ENCODE measurements at places on chromosomes 4 and X.

DNA sequence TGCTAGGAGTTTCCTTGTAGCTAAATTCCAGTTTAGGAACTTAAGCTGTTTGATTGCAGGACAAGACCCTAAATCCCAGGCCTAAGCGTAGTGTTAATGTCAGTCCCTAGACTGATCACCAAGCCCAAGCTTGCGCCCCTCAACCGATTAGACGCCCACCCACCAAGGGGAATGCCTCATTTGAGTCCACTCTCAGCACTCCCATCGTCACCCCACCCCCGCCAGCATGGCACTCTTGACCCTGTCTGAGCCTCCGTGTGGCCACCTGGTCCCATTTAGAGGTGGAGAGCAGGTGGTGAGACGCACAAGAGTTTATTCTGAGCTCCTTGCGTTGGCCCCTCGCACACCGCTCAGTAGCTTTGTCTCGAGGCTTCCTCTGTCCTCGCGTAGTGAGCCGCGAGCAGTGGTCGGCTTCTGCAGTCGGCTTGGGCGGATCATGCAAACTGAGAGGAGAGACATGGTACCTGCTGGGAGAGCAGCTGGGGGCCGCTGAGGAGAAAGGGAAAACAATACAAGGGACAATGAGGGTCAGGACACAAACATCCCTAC lies 48.5 kb upstream of the ZNF157 start:
- no peaks in the 10 kb centered on the region for H3K36me3 ChIP-seq
- H3K4me1 ChIP-seq: no peaks in the 10 kb centered on the region
- DNase-seq: no peak
- H3K27ac ChIP-seq: no peak overlapping the region
- H3K4me3 ChIP-seq: no peak overlapping the region

- no peaks in the 10 kb centered on the region for H3K27me3 ChIP-seq
- no peak overlapping the region for H3K27ac ChIP-seq
- no peak for DNase-seq
- H3K36me3 ChIP-seq: no peaks in the 10 kb centered on the region
Measured at GRCh38 chr4:57442831-57443291, 332.7 kb upstream of the IGFBP7 start.

DNA sequence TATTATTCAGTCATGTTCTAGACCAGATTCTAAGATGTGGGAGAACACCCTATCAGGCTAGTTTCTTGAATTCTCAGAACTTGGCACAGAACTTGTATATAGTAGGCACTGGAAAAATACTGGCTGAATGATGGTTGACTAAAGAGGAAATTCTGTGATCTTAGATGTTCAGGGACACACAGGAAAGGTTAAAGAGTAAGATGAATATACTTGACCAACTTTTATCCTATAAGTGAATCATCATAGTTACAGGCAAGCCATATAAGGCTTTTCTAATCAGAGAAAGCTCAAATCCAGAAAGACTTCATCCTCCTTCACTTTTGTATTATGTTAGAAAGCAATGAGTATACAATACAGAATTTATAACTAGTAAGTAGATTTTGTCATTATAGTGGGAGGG lies 53.8 kb downstream of the SEPTIN11 start:
- peaks cover 15% of the 10 kb centered on the region for H3K4me1 ChIP-seq
- no peaks in the 10 kb centered on the region for H3K36me3 ChIP-seq
- no peak overlapping the region for H3K4me3 ChIP-seq

- H3K27me3 ChIP-seq: no peaks in the 10 kb centered on the region
- H3K27ac ChIP-seq: no peak overlapping the region
- H3K36me3 ChIP-seq: no peaks in the 10 kb centered on the region
- DNase-seq: no peak
Measured at GRCh38 chr4:108391701-108392455, 223.1 kb upstream of the LEF1 start.

- no peak overlapping the region for H3K27ac ChIP-seq
- H3K27me3 ChIP-seq: peaks cover 5% of the 10 kb centered on the region
- DNase-seq: no peak
- H3K36me3 ChIP-seq: no peaks in the 10 kb centered on the region
Measured at GRCh38 chr4:154001193-154001592, 212.3 kb upstream of the SFRP2 start.

GRCh38 chr4:153438916-153439756 lies 27.0 kb upstream of the TMEM131L start:
- no peaks in the 10 kb centered on the region for H3K36me3 ChIP-seq
- H3K4me3 ChIP-seq: peak overlapping the region; percentile 53
- peak; percentile 23 for DNase-seq
- peak overlapping the region; percentile 90 for H3K27ac ChIP-seq

GRCh38 chrX:137547291-137547690 lies 18.6 kb upstream of the ZIC3 start:
- no peaks in the 10 kb centered on the region for H3K36me3 ChIP-seq
- H3K27ac ChIP-seq: no peak overlapping the region
- no peak overlapping the region for H3K4me3 ChIP-seq
- DNase-seq: no peak
- H3K4me1 ChIP-seq: peaks cover 2% of the 10 kb centered on the region

DNA sequence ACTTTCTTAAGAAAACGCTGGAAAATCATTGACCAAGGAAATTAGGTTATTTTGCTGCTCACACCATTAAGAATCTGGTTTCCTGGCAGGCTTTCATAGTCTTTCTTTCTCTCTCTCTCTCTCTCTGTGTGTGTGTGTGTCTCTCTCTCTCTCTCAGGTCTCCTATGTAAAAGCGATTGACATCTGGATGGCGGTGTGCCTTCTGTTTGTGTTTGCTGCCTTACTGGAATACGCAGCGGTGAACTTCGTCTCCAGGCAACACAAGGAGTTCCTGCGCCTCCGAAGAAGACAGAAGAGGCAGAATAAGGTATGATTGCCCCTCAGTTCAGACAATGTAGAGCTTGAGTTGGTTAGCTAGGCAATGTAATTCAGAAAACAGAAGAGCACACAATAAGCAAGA lies 161.2 kb downstream of the GLRA2 start:
- no peaks in the 10 kb centered on the region for H3K4me1 ChIP-seq
- no peak overlapping the region for H3K27ac ChIP-seq
- H3K4me3 ChIP-seq: no peak overlapping the region
- no peak for DNase-seq
- no peaks in the 10 kb centered on the region for H3K36me3 ChIP-seq

DNA sequence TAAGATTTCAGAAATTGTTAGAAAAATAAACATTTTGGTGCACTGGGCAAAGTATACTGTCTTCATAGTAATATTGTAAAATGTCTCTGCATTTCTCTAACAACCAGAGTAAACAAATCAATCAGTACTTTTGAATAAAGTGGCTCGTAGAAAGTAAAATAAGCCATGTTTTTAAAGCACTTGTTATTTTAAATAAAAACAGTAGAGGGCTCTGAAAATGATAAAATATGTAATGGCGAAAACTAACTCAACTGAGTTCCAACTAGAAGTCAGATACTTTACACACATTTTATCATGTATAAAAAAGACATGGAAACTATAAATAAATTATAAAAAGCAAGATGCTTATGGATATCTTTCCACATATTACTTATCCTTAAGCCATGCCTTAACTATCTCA lies 1134.4 kb downstream of the PDHA2 start:
- DNase-seq: no peak
- no peak overlapping the region for H3K4me3 ChIP-seq
- no peaks in the 10 kb centered on the region for H3K36me3 ChIP-seq
- no peaks in the 10 kb centered on the region for H3K27me3 ChIP-seq

- peaks cover 21% of the 10 kb centered on the region for H3K27me3 ChIP-seq
- H3K4me3 ChIP-seq: no peak overlapping the region
- no peaks in the 10 kb centered on the region for H3K36me3 ChIP-seq
- H3K4me1 ChIP-seq: peaks cover 17% of the 10 kb centered on the region
Measured at GRCh38 chr4:174209341-174209740, 74.1 kb downstream of the FBXO8 start.

- H3K27ac ChIP-seq: no peak overlapping the region
- no peak overlapping the region for H3K4me3 ChIP-seq
Measured at GRCh38 chr4:118918388-118918787, 29.7 kb downstream of the SYNPO2 start.

GRCh38 chrX:76428243-76429130 lies 977 bp downstream of the MAGEE1 start:
- peak overlapping the region; percentile 92 for H3K4me3 ChIP-seq
- peak; percentile 41 for DNase-seq
- H3K36me3 ChIP-seq: no peaks in the 10 kb centered on the region
- peaks cover 27% of the 10 kb centered on the region for H3K4me1 ChIP-seq
- H3K27ac ChIP-seq: peak overlapping the region; percentile 74

DNA sequence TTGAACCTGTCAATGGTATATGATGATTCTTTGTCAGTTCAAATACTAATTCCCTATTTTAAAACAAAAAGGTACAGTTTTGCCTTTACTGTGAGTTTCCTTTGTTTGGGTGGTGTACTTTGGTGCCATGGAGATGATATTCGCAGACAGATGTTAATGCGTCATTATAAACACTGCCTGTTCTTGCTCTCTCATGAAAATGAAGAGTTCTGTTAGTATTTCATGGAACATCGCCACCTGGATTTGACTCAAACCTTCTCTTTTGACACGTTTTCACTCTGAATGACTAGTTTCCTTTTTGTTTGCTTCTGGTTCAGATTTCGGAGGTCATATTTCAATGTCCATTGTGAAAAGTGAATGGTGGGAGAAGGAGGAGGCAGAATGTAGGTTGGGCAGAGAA lies 6.9 kb upstream of the CTSO start:
- H3K36me3 ChIP-seq: no peaks in the 10 kb centered on the region
- H3K4me1 ChIP-seq: no peaks in the 10 kb centered on the region
- DNase-seq: no peak
- H3K4me3 ChIP-seq: no peak overlapping the region
- no peak overlapping the region for H3K27ac ChIP-seq
- peaks cover 4% of the 10 kb centered on the region for H3K27me3 ChIP-seq

DNA sequence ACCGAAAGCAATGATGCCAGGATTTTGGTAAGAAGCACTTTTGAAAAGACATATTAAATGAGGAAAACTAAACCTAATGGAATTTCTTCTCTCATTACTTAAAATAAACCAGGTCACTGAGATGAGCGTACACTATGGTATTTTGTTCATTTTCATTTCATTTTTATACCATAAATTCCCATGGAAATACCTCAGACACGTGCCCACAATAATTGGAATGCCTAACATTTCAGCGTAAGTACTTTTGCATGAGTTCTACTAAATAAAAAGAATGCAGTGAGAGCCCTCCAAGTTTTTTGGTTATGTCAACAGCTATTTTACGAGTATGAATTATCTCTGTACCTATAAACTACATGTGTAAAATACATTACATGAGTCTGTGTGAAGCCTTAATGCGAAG lies 3.2 kb downstream of the CAMK2D start:
- H3K4me3 ChIP-seq: no peak overlapping the region
- H3K27me3 ChIP-seq: no peaks in the 10 kb centered on the region
- peaks cover 27% of the 10 kb centered on the region for H3K4me1 ChIP-seq
- H3K36me3 ChIP-seq: no peaks in the 10 kb centered on the region

GRCh38 chr4:8477676-8478075 lies 37.1 kb downstream of the TRMT44 start:
- H3K4me3 ChIP-seq: no peak overlapping the region
- DNase-seq: no peak
- H3K36me3 ChIP-seq: peaks cover 6% of the 10 kb centered on the region
- H3K4me1 ChIP-seq: no peaks in the 10 kb centered on the region

DNA sequence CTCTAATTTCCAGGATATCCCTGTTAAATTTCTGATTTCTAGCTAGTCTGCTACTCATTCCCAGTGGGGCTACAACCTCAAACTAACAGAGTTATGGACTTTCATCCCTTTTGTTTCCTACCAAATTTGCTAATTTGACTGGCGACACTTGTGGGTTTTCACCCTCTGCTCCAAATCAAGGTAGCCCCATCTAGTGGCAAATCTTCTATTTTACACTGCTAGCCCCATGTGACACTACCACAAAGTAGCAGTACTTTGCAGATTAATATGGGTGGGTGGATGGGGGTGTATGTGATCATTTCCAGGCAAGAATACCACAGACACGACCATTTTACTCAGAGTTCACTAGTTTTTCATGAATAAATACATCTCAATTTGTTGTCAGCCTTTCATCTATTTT lies 150.3 kb downstream of the MSL3 start:
- H3K4me3 ChIP-seq: no peak overlapping the region
- no peaks in the 10 kb centered on the region for H3K4me1 ChIP-seq
- no peak for DNase-seq
- no peaks in the 10 kb centered on the region for H3K36me3 ChIP-seq
- no peak overlapping the region for H3K27ac ChIP-seq
- H3K27me3 ChIP-seq: peaks cover 2% of the 10 kb centered on the region

GRCh38 chr4:32560306-32560705 lies 1840.1 kb downstream of the PCDH7 start:
- H3K27me3 ChIP-seq: no peaks in the 10 kb centered on the region
- no peak for DNase-seq
- H3K27ac ChIP-seq: no peak overlapping the region

DNA sequence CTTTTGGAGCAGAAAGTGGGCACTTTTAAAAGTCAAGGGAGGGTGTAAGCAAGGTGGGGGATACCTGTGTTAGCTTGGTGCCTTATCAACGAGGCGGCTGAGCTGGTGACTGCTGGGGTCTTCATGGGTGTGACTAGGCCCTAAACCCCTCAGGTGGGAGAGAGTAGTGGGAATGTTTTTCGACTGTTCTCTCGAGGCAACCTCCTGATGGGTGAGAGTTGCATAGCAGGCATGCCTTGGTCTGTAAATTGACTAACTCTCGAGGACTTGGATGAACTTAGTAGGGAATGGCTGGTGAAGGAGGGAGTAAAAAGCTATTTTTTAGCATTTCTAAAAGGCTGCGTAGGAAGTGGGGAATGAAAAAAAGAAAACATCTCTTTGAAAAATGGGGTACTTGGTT lies 80.0 kb downstream of the ARHGAP10 start:
- no peak overlapping the region for H3K4me3 ChIP-seq
- H3K27me3 ChIP-seq: no peaks in the 10 kb centered on the region
- H3K36me3 ChIP-seq: no peaks in the 10 kb centered on the region
- peaks cover 6% of the 10 kb centered on the region for H3K4me1 ChIP-seq

DNA sequence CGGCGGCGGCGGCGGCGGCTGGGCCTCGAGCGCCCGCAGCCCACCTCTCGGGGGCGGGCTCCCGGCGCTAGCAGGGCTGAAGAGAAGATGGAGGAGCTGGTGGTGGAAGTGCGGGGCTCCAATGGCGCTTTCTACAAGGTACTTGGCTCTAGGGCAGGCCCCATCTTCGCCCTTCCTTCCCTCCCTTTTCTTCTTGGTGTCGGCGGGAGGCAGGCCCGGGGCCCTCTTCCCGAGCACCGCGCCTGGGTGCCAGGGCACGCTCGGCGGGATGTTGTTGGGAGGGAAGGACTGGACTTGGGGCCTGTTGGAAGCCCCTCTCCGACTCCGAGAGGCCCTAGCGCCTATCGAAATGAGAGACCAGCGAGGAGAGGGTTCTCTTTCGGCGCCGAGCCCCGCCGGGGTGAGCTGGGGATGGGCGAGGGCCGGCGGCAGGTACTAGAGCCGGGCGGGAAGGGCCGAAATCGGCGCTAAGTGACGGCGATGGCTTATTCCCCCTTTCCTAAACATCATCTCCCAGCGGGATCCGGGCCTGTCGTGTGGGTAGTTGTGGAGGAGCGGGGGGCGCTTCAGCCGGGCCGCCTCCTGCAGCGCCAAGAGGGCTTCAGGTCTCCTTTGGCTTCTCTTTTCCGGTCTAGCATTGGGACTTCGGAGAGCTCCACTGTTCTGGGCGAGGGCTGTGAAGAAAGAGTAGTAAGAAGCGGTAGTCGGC lies 528 bp downstream of the FMR1 start:
- no peaks in the 10 kb centered on the region for H3K27me3 ChIP-seq
- peaks cover 11% of the 10 kb centered on the region for H3K4me1 ChIP-seq

All from T-cell (primary cell).